RPMI7951 (cell line): ENCODE measurements at places on chromosomes 12 and 14. TPM values are rescaled to one million over a fixed set of nuclear protein-coding genes. Genes with fewer than 3 reads are reported as not detected.
A peak's percentile ranks its signal among the peaks of the same experiment; 100 is the strongest.

Gene A2ML1
- total RNA-seq, result not detected in 2 replicates

Gene IL31
- not detected in 2 replicates for total RNA-seq

Gene PEBP1
- 199 and 230 TPM in 2 replicates for total RNA-seq

Gene SYT1
- 3.5 and 5.9 TPM in 2 replicates for total RNA-seq

Gene SELPLG
- total RNA-seq, result 0.88 and 1.7 TPM in 2 replicates

Gene ARHGAP9
- total RNA-seq, result 0.20 TPM in 1 of 2 replicates, not detected in the other

Gene NEUROD4
- not detected in 2 replicates for total RNA-seq

- DNase-seq, result no peak
Observed at GRCh38 chr12:49388682-49389386, 21.6 kb downstream of the SPATS2 start.

DNA sequence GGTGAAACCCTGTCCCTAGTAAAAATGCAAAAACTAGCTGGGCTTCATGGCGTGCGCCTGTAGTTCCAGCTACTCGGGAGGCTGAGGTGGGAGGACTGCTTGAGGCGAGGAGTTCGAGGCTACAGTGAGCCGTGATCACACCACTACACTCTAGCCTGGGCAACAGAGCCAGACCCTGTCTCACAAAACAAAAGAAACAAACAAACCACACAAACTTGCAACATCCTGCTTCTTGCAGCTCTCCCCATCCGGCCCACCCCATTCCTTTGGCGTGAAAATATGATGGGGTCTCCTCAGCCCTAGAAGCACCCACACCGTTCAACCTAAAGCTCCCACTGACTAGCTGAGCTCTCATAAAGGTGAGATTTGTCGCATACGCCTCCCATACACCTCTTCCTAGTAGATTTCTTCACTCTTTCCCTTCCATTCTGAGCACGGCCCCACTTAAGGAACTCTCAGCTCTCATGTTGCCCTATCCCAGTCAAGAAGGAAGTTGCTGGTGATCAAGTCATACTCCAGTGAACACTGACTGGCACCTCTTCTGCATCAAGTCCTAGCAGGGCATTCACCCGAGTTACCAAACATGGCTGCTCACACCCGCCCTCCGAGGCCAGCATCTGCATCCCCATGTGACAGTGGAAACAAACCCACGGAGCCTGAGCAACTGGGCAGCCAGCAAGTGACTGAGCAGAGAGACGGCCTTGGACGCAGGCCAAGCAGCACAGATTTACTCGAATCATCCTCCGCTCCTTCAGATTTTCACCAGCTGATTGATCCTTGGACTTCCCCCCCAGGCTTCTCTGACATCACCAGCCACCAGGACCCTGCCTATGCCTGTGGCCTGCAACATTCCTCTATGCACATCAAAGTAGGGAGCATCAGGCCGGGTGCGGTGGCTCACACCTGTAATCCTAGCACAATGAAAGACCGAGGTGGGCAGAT lies 18.9 kb upstream of the CD27 start:
- no peak for DNase-seq

DNA sequence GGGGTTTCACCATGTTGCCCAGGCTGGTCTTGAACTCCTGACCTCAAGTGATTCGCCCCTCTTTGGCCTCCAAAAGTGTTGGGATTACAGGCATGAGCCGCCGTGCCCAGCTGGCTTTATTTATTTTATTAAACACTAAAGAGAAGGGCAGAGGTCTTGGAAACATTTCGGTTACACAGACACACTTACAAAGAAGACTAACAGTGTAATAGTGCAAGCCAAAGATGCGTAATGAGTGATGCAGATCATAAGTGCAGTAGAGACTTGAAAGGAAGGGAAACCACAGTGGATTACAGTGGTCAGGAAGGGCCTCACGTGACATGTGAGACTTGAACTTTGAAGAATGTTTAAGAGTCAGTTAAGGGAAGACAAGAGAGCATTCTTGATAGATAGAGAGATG lies 33.9 kb upstream of the CDK17 start:
- peak; percentile 95 for DNase-seq

DNA sequence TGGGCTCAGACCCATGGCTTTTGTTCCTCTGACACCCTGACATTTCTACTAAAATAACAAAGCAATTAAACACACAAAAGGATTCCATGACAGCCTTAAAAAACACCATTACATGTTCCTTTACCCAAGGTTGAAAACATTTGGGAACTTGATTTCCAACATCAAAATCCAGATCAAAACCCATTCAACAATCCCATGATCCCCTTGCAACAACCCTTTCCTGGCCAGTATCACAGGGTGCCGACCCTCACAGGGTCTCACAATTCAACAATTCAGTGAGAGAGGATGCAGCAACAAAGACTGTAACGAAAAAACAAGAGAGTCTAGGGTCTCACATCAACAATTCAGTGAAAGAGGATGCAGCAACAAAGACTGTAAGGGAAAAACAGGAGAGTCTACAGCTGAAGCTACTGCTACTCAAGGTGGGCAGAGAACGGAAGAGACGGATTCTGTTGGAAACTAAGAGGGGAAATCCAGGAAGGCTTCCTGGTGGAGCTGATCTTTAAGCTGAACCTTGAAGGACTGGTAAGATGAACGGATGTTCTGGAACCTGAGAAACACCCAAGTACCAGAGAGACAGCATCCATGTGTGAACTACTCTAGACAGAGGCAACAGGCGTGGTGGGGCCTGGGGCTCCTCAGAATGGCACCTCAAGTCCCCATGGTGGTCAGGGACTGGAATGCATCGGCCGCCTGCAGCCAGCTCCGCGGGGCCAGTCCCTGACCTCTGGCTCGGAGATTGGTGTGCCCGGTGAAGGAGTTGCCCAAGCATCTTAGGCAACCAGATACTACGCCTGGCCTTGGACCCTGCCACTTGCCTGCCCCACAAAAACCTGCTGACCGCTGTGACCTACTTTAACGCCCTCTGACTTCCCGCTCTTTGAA lies 22.7 kb upstream of the ZFP36L1 start:
- no peak for DNase-seq

DNA sequence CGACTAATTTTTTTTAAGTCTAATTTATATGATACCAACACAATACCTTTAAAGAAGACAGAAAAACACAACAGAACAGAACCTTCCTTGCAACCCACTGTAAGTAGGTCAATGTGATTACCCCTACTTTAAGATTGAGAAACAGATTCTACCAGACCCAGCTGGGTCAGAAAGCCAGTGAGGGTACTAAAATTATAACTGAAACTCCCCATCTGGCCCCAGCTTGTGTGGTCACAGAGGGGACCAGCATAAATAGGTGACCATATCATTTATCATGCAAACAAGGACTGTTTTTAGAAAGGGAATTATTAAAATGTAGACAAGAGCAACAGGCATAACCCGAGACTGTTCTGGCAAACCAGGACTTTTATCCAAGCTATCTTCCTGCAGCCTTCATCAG lies 30.1 kb upstream of the FRMD6 start:
- DNase-seq, result no peak

DNA sequence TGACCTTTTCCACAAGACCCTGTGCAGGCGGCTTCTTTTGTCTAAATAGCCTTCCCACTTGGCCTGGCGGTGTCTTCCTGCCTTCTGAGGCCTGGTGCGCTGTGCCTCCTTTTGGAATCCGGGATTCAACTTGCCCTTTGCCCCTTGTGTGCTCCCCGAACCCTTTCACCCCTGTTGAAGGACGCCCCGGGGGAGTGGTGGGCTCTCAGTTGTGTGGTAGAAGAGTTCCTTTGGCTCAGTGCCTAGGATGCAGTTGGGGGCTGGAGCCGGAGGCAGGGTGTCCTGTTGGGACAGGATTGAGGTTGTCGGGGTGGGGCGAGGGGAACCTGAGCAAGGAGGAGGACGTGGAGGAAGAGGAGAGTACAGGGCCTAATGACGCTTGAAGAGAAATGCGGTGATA lies 34.5 kb downstream of the KLC1 start:
- DNase-seq, result no peak

DNA sequence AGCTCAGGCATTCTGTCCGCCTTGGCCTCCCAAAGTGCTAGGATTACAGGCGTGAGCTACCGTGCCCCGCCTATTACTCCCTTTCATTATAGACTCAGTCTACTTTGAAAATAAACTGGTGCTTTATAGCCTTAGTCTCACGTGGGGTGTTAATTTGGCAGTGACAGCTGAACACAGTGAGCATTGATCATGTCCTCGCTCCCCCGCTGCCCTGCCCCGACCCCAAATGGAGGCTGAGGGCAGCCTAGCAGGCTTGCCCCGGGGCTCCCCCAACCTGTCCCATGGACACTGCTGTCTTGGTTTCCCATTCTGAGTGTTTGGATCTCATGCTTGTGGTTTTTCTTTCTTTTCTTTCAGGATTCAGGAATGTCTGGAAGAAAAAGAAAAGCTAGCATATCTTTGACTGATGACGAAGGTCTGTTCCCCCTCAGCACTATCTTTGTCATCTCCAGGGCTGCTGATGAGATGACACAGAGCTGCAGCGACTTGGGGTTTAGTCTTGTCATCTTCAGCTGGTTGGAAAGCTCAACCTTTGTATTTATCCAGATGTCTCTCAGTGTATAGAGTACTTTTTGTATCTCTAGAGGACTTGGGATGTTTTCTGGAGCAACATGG lies 42.2 kb downstream of the EP400 start:
- DNase-seq, result no peak

DNA sequence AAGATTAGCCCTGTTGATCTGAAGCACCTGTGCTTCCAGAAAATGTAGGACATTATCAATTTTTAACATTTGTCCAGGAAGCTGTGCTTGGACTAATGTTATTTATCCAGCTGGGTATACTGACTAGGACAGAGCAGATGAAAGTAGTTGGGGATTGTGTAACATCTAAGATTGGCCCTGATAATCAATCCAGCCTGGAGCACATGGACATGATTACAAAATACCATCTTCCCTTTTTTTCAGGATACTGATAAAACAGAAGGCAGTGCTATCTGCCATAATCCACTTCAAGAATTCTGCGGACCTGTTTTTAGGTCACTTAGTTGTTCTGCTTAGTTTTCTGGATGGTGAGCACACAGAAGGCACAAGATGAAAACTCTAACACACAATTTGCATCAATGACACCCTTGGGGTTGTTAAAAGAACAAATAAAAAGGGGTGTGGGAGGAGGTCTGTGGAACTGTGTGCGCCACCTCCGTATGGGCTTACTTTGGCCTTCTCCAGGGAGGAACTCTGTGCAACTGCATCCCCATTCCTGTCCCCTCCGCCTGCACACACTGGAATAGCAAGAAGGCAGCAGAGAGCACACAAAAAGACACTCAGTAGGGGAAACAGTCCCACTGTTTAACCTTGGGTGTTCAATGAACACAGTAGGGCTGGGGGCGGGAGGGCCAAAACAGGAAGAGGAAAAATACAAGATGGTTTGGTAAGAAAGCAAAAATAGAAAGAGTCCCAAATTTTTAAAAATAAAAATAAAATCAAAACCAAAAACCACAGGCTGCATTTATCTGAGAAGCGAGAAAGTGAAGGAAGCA lies 31.1 kb upstream of the DUSP6 start:
- DNase-seq, result peak; percentile 26

GRCh38 chr12:65778258-65779090 lies 45.8 kb upstream of the HMGA2 start:
- DNase-seq, result peak; percentile 42

DNA sequence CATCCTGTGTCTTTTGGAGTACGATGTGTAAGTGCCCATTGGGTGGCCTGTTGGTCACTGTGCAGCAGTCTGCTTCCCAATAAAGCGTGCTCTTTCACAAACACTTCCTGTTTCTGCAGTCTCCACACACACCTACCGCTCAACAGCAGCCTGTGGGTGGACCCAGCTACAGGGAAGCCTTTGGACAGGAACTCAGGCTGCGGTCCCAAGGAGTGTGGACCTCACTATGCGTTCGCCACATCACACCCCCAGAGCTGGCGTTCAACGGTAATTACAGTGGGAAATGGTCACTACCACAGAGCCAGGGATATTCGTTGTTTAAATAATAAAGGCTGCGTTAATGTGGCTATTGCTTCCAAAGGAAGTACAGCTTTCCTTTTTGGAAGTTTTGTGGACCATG lies 16.2 kb downstream of the PSMC1 start:
- no peak for DNase-seq

- DNase-seq, result no peak
Observed at GRCh38 chr14:95195031-95195430, 37.7 kb upstream of the DICER1 start.

DNA sequence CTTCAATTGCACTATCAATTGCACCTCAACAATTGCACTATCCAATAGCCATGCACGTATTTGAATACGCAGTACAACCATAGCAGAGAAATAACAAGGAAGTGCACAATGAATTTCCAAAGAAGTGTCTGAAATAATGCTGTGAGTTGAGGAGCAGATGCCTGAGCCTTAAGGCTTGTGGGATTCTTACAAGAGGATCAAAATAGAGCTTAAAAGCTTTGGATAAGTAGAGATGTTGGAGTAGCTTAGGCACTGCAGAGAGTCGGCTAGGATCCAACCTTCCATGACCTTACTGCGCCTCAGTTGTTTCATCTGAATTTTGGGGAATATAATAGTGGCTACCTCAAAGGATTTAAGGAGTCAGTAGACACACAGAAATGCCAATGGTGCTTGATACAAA lies 196.1 kb upstream of the FLRT2 start:
- no peak for DNase-seq

DNA sequence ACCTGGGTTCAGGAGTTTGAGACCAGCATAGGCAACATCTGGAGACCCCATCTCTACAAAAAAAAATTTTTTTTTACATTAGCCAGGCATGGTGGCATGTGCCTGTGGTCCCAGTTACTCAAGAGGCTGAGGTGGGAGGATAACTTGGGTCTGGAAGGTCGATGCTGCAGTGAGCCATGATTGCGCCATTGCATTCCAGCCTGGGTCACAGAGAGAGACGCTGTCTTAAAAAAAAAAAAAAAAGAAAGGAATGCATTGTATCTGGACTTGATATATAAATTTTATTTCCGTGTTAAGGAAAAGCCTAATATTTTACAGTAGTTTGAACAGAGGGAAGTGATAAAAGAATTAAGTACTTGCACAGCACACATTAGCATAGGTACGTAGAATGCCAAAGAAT lies 97.2 kb downstream of the ZC3H14 start:
- no peak for DNase-seq

GRCh38 chr14:65915125-65915524 lies 502.6 kb downstream of the FUT8 start:
- no peak for DNase-seq

DNA sequence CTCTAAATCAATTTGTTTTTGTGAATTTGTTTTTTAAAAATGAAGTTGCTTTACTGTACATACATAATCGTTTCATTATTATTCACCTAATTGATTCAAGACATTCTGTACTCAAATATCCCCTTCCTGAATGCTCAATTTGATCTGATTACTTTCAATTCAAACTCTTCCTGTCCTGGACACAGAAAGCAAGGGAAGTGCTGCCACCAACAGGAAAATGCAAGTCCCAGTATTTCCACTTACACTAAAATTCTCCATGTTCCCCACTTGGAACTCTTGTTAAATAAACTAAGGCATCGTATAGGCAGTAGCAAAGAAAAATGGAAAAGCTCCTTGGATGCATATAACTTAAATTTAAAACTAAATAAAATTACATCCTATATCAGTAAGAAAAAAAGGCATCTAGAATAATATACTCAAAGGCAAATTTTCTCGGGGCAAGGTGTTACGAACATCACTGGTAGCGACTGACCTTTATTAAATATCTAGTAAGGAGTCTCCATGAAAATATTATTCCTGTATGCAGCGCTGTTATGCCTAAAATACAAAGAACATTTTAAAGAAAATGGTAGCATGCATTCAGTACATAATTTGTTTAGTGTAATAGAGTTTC lies 72.0 kb upstream of the DBX2 start:
- DNase-seq, result peak; percentile 31

- no peak for DNase-seq
Observed at GRCh38 chr12:72057330-72057914, 118.8 kb downstream of the TPH2 start.
